Upper lobe of left lung (tissue), 6 donors: ENCODE measurements at places on chromosomes 11 and 22.
A peak's percentile ranks its signal among the peaks of the same experiment; 100 is the strongest.

- DNase-seq, result no peak
Measured at GRCh38 chr11:250740-251299, 14.0 kb downstream of the PSMD13 start.

- DNase-seq, result no peak
Measured at GRCh38 chr11:14625586-14626205, 17.9 kb upstream of the PDE3B start.

GRCh38 chr11:45853332-45854219 is 6.3 kb downstream of the CRY2 start:
- no peak for DNase-seq

- no peak for DNase-seq
Measured at GRCh38 chr11:110966131-110966530, 253.9 kb upstream of the ARHGAP20 start.

DNA sequence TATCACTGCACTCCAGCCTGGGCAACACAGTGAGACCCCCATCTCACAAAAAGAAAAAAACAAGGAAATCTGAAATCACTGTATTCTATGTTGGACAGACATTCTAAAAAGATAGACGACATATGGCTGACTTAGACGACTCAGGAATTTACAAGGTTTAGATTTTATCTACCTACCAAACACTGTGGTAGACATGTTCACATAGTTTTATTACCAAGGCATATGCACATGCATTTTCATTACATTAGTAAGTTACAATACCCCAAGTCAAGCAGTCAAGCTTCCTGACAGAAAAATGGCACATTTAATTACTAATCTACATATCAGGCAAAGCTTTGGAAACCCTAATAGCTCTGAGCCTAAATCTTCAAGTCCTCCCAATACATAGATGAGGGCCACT is 262.2 kb downstream of the TTC28 start:
- no peak for DNase-seq

DNA sequence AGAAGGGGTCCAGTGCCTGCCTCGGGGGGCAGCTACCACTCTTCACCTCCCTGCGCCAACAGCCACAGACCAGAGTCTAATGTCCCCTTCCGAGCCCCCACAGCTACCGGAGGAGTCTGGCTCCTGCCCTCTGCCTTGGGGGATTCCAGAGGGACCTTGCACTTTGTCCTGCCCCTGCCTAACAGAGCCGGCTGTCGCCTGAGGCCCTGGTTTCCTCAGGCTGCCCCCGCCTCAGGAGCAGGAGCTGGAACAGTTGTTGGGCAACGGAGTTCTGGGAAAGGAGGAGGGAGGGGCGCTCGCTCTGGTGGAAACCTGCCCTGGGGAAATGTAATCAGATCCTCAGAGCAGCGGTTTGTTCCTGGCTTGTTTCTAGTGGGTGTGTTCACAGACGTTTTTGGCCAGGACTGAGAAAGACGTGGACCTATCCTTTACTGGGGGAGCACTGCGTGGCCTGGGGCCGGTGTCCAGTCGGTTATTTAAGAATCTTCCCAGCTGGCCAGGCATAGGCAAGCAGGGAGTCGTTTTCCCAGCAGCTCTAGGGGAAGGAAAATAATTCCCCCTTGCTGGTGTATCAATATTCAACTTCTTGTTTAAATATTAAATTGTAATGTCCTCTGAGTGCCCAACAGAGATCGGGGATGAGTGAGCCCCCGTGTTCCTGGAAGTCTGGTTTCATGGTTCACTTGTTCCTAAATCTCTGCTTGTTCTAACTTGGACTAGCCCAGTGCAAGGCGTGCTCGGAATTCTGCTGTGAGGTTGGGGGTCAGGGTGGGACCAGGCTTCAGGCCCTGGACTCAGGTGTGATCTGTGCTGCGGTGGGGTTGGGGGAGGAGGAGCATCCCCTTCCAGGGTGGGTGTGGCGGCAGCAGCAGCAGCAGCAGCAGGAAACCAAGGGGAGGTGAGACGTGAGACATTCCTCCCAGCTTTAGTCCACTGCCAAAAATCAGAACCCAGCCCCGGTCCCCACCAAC is 32.1 kb downstream of the A4GALT start:
- peak; percentile 91 for DNase-seq

DNA sequence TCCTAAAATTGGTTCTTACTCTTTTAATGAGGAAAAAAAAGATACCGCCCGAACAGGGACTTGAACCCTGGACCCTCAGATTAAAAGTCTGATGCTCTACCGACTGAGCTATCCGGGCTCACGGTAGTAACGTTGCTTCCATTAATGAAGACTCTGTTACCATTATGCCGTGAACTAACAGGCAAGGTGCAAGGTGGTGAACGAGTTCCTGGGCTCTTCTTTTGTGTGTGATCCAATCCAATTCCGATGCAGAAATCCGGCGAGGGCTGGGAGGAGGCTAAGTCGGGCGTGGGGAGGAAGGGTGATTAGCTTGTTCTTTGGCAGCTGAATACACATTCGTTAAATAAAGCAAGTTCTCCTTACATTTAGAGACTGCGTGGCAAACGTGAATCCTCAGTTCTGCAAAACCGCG is 49.0 kb downstream of the OR4D9 start:
- DNase-seq, result peak; percentile 39

- peak; percentile 35 for DNase-seq
Measured at GRCh38 chr11:133834682-133835592, 10.4 kb downstream of the SPATA19 start.

GRCh38 chr22:25900880-25901279 is 158.9 kb downstream of the MYO18B start:
- DNase-seq, result no peak

- no peak for DNase-seq
Measured at GRCh38 chr11:71169313-71169712, 83.1 kb downstream of the SHANK2 start.

DNA sequence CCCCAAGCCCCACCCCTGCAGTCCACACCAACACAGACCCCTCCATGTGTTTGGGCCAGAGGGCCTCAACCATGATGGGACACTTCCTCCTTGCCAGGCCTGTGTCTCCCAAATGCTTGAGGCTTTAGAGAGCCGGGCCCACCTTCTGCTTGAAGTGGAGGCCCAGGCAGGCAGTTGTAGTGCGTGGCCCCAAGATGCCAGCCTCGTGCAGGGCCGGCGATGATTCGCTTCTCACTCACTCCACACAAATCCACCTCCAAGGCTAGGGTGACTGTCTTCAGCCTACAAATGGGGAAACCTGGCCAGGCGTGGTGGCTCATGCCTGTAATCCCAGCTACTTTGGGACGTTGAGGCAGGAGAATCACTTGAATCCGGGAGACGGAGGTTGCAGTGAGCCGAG is 5.7 kb downstream of the PRR5 start:
- DNase-seq, result no peak

DNA sequence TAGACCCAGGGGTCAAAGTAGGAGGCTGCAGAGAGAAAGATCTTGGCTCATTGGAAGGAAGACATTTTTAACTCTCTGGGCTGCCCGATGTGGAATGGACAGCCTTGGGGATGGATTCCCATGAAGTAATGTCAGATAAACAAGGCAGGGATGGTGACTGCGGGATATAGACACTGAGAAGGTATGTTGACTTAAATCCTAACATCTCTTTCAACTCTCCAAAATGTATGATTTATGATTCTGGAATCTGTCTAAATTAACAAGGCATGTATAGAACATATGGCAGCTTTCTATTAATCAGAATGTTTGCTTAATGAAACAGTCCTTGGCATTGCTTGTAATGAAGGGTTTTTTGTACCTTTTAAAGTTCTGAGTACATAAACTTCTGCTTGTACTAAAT is 56.1 kb upstream of the VSTM5 start:
- DNase-seq, result no peak

- no peak for DNase-seq
Measured at GRCh38 chr11:10688401-10688800, 5.2 kb downstream of the IRAG1 start.

- DNase-seq, result no peak
Measured at GRCh38 chr11:111355956-111356659, 23.0 kb downstream of the POU2AF1 start.

- DNase-seq, result no peak
Measured at GRCh38 chr11:68735646-68736045, 15.7 kb downstream of the TESMIN start.

DNA sequence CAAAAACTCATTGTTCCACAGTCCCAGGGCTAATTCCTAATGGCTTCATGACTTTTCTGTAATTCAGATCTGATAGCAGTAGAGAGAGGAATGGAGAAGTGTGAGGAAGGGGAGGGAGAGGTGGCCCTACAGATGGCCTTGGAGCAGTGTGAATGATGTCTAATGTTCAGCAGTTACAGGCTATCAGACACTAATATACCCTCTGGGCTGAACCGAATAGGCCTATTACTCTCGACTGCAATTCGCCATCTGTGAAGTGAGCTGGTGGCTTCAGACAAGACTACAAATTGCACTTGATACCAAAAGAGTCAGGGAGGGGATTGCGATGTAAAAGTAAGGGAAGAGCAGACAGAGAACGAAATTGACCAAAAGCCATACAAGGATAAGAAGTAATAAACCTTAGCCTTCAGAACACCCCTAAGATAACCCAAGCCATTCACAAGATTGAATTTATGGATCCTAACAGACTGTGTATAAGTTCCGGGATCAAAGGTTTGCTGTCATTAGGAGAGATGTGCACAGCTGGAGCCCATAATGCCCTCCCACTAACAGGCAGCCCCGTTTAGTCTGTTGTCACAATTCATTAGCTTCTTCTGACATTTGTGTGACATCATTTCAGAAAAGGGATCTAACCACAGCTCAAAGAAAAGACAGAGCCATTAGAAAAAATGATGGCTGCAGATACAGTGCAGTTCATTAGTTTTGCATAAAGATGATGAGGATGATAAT is 642.4 kb upstream of the API5 start:
- DNase-seq, result no peak

DNA sequence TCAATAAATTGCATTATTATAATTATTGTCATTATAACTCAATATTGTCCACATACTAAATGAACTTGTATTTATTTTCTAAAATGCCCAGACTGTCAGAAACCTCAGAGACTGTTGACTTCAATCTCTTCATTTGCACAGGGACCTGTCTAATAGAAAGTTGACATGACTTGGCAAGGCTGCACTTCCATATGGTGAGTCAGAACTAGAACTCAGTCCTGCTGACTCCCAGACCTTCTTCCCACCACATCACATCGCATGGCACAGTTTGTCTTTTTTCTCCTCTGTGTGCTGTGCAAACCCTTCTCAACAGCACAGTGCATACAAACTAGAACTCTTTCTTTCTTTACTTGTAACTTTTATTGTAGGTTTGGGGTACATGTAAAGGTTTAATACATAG is 215.1 kb upstream of the BLID start:
- no peak for DNase-seq

- no peak for DNase-seq
Measured at GRCh38 chr22:25146307-25146706, 53.4 kb upstream of the CRYBB3 start.

DNA sequence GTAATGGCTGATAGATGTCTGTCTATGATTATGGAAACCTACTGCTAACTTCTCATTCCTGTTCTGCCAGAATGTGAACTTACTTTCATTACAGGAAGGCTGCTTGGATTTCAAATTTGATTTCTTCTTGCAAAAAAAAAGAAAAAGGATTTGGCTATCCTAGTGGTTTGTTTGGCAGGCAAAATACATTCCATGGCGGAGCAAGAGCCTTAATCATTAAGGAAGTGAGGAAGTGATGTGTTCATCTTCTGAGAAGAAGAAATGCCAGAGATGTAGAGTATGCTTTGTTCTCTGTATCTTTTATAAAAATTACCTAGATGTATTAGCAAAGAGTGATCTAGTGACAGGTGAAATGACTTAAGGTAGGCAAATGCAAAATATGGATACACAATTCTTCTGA is 356.3 kb downstream of the SOX6 start:
- DNase-seq, result no peak

DNA sequence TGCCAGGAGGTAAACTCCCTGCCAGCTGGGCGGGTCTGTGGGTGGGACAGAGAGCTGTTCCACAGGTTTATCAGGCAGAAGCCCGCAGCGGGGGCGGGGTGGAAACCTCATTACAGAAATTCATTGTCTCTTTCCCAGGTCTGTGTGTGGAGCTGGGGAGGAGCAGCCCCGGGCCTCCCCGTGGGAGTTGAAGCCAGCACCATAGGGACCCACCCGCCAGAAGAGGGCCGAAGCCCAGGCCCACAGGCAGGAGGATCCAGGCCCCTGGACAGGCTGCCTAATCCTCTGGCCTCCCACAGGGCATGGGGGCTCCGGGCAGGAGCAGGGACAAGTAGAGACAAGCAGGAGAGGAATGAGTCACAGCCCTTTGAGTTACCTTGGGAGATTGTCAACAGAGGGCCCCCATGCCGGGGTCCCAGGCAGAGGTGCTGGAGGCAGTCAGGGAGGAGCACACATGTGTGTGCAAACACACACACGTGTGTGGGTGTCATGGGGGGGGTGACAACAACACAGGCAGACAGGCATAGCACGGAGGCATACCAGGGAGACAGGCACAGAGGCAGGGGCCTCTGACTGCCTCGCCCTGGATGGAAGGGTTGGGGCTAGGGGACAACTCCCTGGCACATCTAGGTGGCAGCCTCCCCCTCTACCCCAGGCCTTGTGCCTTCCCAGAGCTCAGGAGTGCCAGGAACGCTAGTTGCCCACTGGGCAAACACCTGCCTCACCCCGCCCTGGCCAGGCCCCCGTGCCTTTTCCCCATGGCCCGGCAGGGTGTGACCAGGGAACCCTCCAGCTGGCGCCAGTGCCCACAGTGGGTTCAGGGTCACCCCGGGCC is 1.4 kb downstream of the CDC42BPG start:
- DNase-seq, result peak; percentile 77

GRCh38 chr11:10323793-10324170 is 18.9 kb downstream of the ADM start:
- no peak for DNase-seq

GRCh38 chr11:9815486-9816136 is 151.7 kb downstream of the SWAP70 start:
- DNase-seq, result no peak
